ENCODE measurements at places on chromosomes 3 and 15. TPM values are rescaled to one million over a fixed set of nuclear protein-coding genes. Genes with fewer than 3 reads are reported as not detected.

TGM4 gene
- total RNA-seq: 0.05 TPM

NEK10 gene
- 1.8 TPM for total RNA-seq

SH3GL3 gene
- total RNA-seq: 0.68 TPM

GATA2 gene
- 5.5 TPM for total RNA-seq

BLM gene
- total RNA-seq: 15.5 TPM

ANKRD34C gene
- not detected for total RNA-seq

COPS2 gene
- 61.8 TPM for total RNA-seq

NR1I2 gene
- not detected for total RNA-seq

B3GALNT1 gene
- 0.11 TPM for total RNA-seq

MOBP gene
- total RNA-seq: 0.02 TPM

GOLGA6B gene
- total RNA-seq: 0.09 TPM

AGBL1 gene
- not detected for total RNA-seq

CLDN18 gene
- not detected for total RNA-seq

HCLS1 gene
- total RNA-seq: 0.13 TPM

FOXB1 gene
- total RNA-seq: not detected

LYZL4 gene
- total RNA-seq: not detected

C3orf49 gene
- total RNA-seq: not detected

FANCD2OS gene
- total RNA-seq: not detected

GP5 gene
- not detected for total RNA-seq

UCN2 gene
- 14.2 TPM for total RNA-seq

NR2E3 gene
- total RNA-seq: 0.18 TPM

ITGA11 gene
- 2.9 TPM for total RNA-seq

HTD2 gene
- 8.2 TPM for total RNA-seq

CCNDBP1 gene
- total RNA-seq: 25.5 TPM

GLDN gene
- not detected for total RNA-seq

COLQ gene
- total RNA-seq: 0.44 TPM

GRM2 gene
- total RNA-seq: 0.11 TPM

CPB1 gene
- not detected for total RNA-seq

NLGN1 gene
- not detected for total RNA-seq

FYTTD1 gene
- total RNA-seq: 34.6 TPM

RPL4 gene
- 5,336 TPM for total RNA-seq

TMEM40 gene
- 0.42 TPM for total RNA-seq

ALDH1L1 gene
- total RNA-seq: 0.19 TPM

PLCB2 gene
- 1.3 TPM for total RNA-seq

GABRR3 gene
- total RNA-seq: not detected

CTXN2 gene
- 0.02 TPM for total RNA-seq

ATP13A4 gene
- total RNA-seq: not detected

AQR gene
- 24.5 TPM for total RNA-seq

SLC35G2 gene
- 21.9 TPM for total RNA-seq

PCYT1A gene
- total RNA-seq: 32.9 TPM

KLHL40 gene
- total RNA-seq: not detected

ROBO1 gene
- total RNA-seq: 14.8 TPM

MIX23 gene
- 57.7 TPM for total RNA-seq

PLAAT1 gene
- not detected for total RNA-seq

EIF4A2 gene
- total RNA-seq: 129 TPM

KBTBD13 gene
- 0.02 TPM for total RNA-seq

CHDH gene
- total RNA-seq: 2.6 TPM

SUCNR1 gene
- total RNA-seq: 0.16 TPM

CYP1A2 gene
- total RNA-seq: not detected

GOLGA6D gene
- total RNA-seq: not detected

FURIN gene
- total RNA-seq: 47.3 TPM

CPNE9 gene
- total RNA-seq: 0.08 TPM

SV2B gene
- total RNA-seq: 0.03 TPM

PAQR5 gene
- 123 TPM for total RNA-seq

USP50 gene
- total RNA-seq: not detected

SLITRK3 gene
- total RNA-seq: not detected

KLHL18 gene
- 19.8 TPM for total RNA-seq

ACKR2 gene
- not detected for total RNA-seq

CPN2 gene
- not detected for total RNA-seq
